ENCODE measurements at places on chromosomes 3 and 15.

GRCh38 chr3:34947834-34948233, 691.5 kb upstream of the ARPP21 start:
- peak; percentile 94 for DNase-seq

DNA sequence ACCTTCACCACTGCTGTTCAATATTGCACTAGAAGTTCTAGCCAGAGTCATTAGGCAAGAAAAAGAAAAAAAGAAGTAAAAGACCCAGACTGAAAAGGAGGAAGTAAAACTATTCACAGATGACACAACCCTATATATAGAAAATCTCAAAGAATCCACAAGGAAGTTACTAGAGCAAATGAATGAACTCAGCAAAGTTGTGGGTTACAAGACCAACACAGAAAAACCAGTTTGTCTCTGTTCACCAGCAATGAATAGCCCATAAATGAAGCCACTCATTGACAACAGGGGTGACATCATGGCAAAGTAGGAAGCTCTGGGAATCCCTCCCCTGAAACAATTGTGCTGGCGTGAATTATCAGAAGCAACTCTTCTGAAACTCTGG, 4.6 kb downstream of the CFAP100 start:
- DNase-seq = no peak

- DNase-seq = no peak
Observed at GRCh38 chr3:23964537-23965235, 19.6 kb downstream of the NR1D2 start.

- DNase-seq = no peak
Observed at GRCh38 chr3:32106929-32107362, 526 bp downstream of the GPD1L start.

GRCh38 chr15:50767332-50767861, 1.9 kb upstream of the SPPL2A start:
- no peak for DNase-seq

GRCh38 chr3:55183201-55183600, 255.3 kb upstream of the LRTM1 start:
- no peak for DNase-seq

DNA sequence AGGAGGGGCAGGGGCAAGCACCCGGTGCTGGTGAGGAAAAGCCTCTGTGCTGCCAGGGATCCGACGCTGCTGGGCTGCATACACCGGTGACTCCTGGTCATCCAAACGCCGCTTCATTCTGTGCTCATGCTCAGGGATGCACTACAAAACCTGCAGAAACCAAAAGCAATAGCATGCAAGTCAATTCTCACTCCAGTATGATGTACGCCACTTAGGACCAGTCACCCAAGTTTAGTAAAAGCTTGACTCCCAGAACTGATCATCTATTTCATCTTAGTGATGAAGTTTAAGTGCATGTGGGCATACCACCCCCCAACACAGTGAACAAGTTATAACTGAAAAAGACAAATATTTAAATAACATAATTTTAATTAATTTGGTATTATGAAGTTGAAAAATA, 21.2 kb downstream of the SIN3A start:
- no peak for DNase-seq

GRCh38 chr3:129958755-129959154, 15.8 kb upstream of the TRH start:
- DNase-seq = no peak

GRCh38 chr3:166388321-166388720, 551.1 kb upstream of the BCHE start:
- DNase-seq = no peak

DNA sequence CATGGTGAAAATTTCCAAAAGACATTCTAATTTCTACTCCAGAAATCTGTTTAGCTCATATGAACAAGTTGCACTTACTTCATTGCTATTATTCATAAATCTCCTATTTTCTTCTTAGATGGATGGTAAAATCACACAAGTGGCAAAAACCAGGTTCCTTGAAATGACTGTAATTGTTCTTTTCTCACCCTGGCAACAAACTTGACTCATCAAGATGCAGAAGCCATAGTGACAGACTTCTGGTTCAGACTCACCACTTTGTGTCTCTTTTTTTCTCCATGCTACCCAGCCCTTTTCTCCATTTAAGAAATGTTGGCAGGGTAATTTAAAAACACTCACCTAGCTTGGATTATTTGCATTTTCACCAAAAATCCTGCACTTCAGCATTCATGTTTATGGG, 82.1 kb downstream of the LRRC28 start:
- DNase-seq = no peak

GRCh38 chr3:172904711-172905373, 154.3 kb downstream of the ECT2 start:
- DNase-seq = peak; percentile 46

DNA sequence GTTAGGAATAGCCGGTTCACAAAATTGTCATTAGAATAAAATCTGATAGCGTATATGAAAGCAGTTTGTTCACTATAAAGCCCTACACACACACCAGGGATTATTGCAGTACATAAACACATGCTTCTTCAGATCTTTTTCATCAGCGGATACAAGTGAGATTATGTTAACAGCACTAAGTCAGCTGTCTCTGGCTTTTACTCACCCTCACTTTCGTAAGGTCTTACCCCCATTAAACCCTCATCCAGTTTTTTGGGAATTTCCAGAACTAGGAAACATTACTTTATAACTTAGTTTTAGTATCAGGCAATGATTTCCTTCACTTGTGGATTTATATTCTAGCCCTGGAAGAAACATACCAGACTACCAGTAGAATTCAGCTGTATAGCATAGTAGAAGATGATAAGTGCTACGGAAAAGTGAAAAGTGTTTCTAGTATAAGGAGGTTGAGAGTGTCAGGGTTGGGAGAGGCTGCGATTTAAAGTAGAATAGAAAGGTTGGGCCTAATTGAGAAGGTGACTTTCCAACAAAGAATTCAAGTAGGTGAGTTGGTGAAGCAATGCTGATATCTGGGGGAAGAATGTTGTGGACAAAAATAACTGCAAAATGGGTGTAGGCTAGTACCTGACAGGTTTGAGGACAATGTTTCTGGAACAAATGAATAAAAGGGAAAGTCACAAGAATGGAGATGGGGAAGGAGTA, 22.7 kb downstream of the TMEM207 start:
- DNase-seq = no peak

DNA sequence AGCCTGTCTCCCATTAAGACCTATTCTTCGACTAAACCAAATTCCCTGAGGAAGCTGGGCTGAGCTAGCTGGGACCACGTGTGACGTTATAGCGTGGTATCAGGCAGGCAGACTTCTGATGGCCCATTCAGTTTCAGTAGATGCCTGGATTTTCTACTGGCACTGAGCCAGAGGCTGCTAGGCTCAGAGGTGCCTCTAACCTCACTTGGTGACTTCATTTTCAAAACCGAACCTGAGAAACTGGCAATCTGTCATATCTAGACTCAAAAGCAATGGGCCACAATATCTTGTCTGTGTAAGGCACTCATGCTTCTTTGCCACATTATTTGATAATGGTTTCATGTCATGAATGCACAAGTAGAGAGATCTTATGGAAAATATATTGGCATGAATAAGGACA, 352.1 kb upstream of the AZI2 start:
- DNase-seq = no peak

DNA sequence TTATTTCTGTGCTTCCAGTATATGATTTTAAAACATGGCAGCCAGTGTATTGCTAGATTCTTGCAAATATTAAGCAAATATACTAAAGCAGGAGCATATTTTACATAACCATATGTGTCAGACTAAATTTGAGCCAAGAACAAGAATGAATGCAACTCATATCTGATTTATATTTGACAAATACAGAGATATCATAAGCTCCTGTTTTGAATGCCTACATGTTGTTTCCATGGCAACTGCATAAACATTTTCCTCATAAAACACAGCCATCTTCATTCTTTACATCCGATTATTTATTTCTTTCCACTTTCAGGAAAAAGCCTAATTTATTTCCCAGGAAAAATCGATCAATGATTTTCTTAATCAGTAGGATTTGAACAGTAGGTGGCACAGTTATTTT, 172.2 kb upstream of the TSPAN3 start:
- no peak for DNase-seq

DNA sequence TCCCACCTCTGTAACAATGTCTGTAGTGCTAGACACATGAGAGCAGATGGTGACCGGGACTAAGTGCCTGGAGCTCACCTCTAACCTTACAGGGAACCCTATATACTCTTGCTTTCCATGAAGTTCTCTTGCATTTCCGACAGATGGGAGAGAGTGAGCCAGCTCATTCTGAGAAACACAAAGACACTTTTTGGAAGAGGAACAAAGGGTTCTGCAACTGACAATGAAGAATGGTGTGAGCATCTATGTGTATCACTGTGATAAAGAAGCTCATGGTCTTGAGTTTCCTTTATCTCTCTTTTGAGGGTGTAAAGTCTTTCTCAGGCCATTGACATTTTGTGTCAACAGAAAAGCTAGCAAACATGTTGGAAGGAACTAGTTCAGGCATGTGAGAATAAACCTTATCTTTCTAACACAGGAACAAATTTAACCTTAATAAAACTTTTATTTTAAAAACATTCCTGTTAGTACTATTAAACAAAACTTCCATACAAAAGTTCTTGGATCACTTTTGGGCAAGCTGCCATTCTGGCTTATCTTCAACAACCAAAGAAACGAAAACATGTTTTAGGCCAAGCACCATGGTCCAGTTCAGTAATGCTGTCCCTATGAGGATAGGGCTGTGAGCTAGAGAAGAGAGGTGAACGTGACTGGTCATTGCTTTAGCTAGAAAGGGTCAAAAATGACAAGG, 142.7 kb downstream of the THRB start:
- DNase-seq = peak; percentile 62

GRCh38 chr3:176873261-176873660, 324.0 kb downstream of the TBL1XR1 start:
- no peak for DNase-seq

DNA sequence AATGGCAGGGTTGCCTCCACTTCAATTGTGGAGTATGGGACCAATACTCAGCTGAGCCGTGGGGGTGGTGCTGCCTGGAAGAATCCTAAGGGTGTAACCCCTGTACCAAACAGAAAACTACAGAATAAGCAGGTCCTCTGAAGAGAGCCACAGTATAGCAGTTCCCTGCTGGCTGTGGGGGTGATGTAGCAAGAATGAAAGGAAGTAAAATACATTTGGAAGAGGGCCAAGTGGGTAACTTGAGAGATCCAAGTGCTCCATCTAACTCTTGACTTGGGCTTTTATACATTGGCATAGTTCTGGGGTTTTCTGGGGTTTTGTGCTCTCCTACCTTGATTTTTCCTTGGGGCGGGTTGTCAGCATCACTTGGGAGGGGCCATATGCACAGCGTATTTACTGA, 341.4 kb downstream of the OTOL1 start:
- DNase-seq = no peak

DNA sequence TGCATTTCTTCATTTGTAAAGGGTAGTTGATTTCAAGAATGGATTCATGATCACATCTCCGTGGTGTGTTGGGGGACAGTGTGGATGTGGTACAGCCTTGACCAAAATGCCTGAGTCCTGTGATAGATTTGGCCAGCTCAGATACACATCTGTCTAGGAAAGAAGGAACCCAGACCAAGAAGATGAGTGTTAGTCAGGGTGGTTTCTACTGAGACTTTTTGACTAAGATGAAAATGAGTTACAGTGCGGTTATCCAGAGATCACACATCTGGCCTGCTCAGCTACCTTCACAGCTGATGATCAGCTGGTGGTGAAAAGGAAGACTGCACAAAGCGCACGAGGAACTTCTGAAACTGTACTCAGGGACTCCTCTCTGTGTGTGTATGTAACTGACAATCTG, 68.0 kb downstream of the FNDC3B start:
- no peak for DNase-seq

GRCh38 chr3:32109256-32109655, 2.8 kb downstream of the GPD1L start:
- peak; percentile 92 for DNase-seq

DNA sequence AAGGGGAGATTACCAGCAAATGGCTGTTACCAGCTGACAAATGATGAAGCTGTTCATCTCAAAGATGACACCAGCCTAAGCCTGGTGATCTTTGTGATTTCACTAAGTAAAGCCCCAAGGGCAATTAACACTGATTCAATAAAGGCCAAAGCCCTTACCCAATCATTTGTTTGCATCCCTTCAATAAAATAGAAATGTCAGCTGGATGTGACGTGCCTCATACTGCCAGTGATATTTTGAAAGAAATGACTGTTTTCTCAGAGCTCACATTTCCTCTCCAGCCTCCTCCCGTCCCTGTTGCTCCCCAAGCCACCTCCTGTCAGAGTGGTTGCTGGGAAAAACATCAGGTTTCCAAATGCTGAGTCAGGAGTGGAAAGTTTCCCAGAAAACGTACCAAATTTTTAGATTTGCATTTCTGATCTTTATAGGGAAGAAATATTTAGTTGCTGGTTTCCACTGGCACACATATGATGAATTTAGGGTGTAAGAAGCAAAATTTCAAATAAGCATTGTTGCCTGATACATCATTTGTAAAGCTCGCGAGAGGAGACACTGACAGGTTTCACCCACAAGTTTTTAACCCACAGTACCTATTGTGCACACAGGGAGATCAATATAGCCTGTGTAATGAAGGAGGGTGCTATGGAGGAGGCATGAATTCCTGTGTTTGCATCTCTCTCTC, 21.0 kb downstream of the C2CD4A start:
- peak; percentile 39 for DNase-seq

- DNase-seq = no peak
Observed at GRCh38 chr15:99906793-99907192, 173.6 kb upstream of the LYSMD4 start.

DNA sequence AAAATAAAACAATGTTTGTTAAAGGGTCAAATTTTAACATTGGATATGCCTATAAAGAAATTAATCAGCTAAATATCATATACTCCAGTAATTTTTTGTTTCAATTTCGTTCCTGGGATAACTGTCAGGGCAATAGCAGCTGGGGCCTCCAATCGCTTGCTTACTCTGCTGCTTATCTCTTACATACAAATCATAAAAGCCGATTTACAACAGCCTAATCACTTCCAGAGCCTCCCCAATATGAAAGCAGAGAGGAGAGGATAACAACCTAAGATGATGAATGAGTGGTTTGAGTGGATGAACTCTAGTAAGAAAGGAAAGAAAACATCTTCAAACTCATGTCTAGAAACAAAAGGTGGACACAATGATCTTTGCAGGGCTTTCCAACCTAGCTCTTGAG, 80.7 kb upstream of the PSMD6 start:
- DNase-seq = no peak

DNA sequence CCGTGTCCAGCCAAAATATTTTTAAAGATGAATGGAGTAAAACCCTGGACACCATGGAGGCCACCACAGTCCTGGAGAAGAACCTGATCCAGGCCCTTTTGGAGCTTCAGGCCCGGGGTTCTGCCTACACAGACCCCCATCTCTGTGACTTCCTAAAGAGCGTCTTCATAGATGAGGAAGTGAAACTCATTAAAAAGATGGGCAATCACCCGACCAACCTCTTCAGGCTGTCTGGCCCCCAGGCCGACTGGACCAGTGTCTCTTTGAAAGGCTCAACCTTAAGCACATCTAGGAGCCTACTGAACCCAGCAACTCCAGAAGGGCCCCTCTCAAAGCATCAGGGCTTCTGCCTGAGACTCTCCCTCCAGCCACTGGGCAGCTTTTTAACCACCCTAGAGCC, 107.9 kb upstream of the FAM174B start:
- no peak for DNase-seq

GRCh38 chr3:124094496-124094895, 102.6 kb upstream of the ROPN1 start:
- no peak for DNase-seq
